ENCODE measurements at places on chromosomes 5 and 9.

DNA sequence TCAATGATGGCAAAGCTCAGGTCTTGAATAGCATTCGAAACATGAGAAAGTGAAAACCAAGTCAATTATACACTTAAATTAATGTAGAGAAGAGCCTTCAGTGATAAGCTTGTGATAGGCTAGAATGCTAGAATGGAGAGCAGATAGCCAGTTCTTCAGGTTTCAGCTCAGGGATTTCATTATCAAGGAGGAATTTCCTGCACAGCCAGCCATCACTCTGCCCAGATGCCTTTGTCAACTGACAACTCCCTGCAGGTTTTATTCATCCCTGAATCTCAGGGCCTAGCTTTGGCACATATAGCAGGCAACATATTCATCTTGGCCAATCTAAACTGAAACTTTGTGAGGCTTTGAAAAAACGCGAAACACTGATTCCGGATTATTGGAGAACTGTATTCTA lies 199.3 kb upstream of the CDH6 start:
- DNase-seq, result no peak

- no peak for DNase-seq
These were observed 43.5 kb downstream of the ADAMTS2 start for GRCh38 chr5:179301796-179302195.

DNA sequence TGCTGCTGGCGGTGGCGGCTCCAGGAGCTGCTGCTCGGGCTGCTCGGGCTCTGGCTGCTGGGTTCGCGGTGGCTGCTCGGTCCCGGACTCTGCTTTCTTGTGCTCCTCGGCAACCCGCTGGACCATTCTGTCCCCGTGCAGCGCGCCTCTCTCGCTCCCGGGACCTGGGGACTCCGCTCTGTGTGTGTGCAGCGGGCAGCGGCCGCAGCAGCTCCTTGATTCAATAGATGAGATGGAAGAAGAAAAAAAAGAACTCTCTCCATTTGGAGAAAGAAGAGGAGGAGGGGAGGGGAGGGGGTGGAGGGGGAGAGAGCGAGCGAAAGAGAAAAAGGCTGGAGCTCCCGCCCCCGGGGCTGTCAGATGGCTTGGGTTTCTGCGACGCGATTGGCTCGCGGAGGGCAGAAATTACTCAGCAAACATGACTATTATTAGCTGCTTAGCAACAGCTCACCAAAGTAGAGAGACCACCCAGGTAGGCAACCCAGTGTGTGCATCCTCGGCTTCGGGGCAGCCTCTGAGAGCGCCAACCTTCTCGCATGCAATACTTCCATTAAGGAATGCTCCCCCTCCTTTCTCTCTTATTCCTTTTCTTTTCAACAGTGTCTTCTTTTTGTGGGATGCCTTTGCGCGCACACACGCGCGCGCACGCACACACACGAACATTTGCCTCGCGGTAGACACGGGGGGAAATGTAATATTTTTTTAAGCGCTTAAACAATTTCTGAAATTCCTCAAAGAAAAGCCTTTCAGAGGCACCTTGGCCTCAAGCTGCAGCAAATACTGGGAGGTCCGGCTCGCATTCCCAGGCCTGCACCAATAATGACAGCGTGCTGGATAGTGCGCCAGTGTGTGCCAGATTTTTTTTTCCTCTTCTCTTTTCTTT lies 7.6 kb downstream of the PTCH1 start:
- peak; percentile 73 for DNase-seq

DNA sequence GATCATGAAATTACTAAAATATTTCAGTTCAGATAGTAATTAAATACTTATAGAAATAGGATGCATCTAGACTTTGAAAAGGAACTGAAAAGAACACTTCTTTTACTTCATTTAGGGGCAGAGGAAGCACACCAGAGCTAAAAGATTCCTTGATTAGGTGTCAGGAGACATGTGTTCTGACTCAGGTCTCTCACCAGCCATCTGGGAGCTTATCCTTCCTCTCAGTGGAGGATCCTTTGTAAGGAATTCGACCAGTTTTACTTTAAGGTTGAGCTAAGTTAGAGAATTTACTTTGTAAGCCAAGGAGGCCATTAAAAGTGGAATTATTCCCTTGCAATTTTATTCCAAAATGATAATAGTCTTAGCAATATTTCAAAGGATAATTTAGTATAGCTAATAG lies 16.7 kb downstream of the VCAN start:
- DNase-seq, result no peak

- no peak for DNase-seq
These were observed 693.5 kb downstream of the PTPRD start for GRCh38 chr9:9919174-9919775.

DNA sequence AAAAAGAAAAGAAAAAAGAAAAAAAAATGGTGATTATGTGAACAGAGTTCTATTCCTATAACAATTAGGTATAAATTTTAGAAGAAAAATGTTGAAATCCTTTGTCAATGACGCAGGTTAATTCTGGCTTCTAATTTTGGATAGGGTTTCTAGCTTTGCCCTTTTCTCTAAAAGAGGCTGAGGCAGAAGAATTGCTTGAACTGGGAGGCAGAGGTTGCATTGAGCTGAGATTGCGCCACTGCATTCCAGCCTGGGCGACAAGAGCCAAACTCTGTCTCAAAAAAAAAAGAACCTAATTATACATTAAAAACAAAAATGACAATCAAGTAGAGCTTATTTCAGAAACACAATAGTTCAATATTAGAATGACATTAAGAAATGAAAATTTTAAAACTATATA lies 2.9 kb downstream of the STXBP1 start:
- no peak for DNase-seq

- no peak for DNase-seq
These were observed 5.2 kb downstream of the PDLIM7 start for GRCh38 chr5:177491983-177492746.

- no peak for DNase-seq
These were observed 17.2 kb downstream of the FBXW11 start for GRCh38 chr5:171989276-171989675.

- DNase-seq, result no peak
These were observed 28.4 kb upstream of the TNFSF8 start for GRCh38 chr9:114958844-114959235.

DNA sequence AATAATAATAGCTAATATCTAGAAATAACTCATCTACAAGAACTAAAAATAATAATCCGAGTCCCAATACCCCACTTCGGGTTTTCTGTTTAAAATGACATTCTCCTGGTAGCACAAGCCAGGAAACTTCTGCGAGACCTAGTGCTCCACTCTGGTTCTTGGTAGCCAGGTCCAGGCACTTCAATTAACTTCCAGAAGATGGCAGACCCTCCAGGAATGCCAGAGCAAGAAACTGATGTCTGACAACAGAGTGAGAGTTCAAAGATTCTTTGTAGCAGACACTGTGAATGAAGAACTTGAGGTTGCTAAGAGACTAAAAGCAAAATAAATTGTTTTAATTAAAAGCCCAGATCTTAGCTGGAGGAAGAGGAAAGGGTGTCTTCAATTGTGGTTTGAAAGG lies 1963.3 kb upstream of the CDH9 start:
- no peak for DNase-seq

- no peak for DNase-seq
These were observed 200.9 kb upstream of the PTGER4 start for GRCh38 chr5:40478766-40479165.

- no peak for DNase-seq
These were observed 68.1 kb upstream of the FBXL7 start for GRCh38 chr5:15431923-15432322.

GRCh38 chr5:154365823-154366222 lies 80.0 kb upstream of the SAP30L start:
- no peak for DNase-seq

GRCh38 chr5:133688391-133688790 lies 76.0 kb upstream of the FSTL4 start:
- DNase-seq, result no peak

DNA sequence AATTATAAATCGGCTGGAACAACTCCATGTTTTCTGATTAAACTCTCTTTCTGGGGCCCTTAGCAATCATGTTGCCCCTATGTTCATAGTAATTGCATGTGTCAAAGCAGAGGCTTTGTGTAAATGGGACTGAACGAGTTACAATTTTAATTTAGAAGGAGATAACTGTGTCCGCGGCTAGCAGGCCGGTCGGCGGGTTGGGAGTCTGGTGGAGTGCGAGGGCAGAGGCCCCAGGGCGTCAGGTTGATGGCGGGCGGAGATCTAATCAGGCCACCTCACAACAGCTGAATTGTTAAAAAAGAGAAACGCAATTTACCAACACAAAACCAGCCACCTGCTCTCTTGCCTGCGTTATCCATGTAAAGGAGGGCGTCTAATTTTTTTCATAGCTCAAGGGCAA lies 134.9 kb upstream of the LPCAT1 start:
- DNase-seq, result no peak

GRCh38 chr9:87720173-87720572 lies 5.7 kb upstream of the CTSL start:
- DNase-seq, result no peak

GRCh38 chr9:126485662-126486061 lies 128.1 kb upstream of the LMX1B start:
- no peak for DNase-seq

DNA sequence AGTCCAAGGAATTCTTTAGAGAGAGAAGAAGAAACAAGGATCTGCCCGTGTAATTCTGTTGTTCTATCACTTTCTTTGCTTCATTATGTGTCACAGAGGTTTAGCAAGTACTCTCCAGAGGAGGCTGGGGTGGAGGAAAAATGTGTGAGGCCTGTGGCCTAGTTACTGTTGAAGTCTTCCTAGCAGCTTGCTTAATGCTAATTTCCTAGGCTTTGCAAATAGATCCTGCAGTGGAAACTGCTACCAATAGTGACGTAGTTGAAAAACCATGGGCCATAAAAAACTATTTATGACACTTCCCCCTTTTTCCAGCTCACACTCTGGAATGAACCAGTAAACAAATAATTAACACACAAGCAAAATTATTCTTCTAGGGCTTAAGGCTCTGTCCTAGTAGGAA lies 27.0 kb upstream of the C9orf72 start:
- DNase-seq, result no peak

DNA sequence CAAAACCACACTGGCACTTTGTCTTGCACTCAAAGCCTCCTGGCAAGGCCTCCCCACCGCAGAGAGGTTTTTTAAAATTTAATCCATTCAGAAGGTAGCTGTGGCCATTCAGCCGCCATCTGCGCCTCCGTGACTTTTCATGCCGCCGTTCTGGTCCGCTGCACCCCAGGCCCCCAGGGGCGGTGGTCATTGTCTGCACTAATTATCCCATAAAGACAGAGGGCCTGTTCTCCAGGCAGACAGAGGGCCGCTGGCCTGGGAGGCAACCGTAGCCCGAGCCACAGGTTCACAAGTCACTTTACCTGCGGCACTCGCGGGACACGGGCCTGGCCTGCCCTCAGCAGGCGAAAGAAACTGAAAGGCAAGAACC lies 49.4 kb downstream of the EXD3 start:
- no peak for DNase-seq

DNA sequence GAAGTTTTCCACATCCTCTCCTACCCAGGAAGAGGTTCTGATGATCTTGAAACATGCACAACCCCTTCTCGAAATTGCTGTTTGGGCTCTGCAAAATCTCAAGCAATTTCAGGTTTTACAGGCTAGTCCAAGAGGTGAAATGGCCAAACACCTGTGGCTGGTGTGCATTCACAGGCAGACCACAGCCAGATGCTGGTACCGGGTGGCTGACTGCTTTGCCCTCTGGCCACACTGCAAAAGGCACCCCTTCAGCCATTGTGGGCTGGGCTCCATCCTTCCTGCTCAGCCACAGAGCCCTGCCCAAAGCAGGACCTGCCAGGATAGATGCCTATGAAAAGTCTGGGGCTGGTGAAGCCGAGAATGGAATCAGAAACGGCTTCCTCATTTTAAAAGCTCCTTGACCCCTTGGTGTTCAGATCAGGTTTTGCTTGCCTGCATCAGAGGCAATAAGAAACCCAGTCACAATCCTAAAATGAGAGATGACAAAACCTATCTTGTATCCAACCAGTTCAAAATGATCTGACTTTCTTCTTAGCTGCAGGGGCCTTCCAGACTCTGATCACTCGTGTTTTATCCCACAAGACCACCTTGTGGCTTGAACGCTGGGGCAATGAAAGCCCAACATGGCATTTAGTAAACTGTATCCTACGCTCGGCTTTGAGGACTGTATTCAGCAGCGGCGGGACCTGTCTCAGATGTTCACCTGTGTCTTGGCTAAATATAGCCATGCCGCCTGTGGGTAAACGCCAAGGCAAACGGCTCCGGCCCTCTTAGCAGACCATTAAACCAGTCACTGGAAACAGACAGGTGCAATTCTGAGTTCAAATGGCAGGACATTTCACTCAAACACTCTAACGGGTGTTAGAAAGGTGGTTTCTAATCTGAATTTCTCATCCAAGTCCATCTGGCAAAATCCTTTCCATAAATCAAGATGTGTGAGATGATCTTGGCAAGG lies 49.6 kb downstream of the EPB41L4B start:
- DNase-seq, result no peak

GRCh38 chr9:136516191-136516654 lies 29.6 kb downstream of the NOTCH1 start:
- DNase-seq, result no peak

GRCh38 chr5:173577817-173578216 lies 38.6 kb downstream of the BOD1 start:
- DNase-seq, result no peak

DNA sequence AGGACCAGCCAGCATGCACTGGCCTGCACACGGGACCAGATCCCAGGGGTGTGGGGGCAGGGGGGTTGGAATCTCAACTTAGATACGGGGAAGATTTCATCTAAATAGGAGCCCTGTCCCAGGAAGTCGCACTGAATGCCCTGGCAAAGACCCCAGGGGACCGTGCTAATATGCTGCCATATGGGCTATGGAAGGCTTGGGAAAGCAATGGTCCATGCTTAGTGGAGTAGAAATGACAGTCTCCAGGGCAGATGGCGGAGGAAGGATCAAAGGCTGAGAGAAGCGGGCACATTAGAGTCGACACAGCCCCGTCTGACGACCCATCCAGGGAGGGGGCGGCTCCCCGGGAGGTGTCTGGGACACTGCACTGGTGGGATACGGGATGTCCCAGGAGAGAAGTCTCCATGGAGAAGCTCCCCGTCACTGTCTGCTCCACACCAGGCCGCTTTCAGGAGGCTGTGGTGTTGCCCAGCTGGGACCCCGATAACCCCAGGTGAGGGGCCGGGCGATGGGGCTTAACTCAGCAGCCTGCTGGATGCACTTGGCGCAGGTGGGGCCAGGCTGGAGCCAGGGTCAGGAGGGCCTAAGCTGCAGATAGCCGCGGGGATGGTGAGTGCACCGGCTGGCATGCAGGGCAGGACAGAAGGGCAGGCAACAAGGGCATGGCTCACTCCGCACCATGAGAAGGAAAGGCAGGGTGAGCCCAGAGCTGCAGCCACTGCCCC lies 377.7 kb upstream of the IRX1 start:
- no peak for DNase-seq

DNA sequence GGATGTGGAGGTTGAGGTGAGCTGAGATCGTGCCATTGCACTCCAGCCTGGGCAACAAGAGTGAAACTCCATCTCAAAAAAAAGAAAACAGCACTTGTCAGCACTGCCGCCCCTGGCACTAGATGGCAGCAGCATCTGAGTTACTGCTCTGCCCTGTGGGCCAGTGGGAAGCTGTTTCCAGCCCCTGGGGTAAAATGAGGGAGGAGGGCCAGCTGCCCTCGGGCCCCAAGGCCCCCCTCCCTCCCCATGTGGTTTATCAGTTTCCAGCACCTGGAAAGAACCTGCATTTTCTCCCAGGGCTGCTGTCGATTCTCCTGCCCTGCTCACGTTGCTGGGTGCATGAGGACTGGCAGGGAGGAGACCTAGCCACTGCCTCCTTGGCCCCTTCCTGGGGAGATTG lies 13.2 kb upstream of the CEL start:
- DNase-seq, result peak; percentile 29
